CD4-positive, alpha-beta T cell treated with Interleukin-4 for 4 hours (primary cell): ENCODE measurements at places on chromosomes 7 and 10.

- DNase-seq, result no peak
Observed at GRCh38 chr7:137865764-137866163, 19.0 kb upstream of the DGKI start.

GRCh38 chr10:5891009-5891408, 966 bp downstream of the FBH1 start:
- DNase-seq, result no peak

GRCh38 chr7:99473315-99473596, 566 bp downstream of the ZNF789 start:
- peak; percentile 24 for DNase-seq

DNA sequence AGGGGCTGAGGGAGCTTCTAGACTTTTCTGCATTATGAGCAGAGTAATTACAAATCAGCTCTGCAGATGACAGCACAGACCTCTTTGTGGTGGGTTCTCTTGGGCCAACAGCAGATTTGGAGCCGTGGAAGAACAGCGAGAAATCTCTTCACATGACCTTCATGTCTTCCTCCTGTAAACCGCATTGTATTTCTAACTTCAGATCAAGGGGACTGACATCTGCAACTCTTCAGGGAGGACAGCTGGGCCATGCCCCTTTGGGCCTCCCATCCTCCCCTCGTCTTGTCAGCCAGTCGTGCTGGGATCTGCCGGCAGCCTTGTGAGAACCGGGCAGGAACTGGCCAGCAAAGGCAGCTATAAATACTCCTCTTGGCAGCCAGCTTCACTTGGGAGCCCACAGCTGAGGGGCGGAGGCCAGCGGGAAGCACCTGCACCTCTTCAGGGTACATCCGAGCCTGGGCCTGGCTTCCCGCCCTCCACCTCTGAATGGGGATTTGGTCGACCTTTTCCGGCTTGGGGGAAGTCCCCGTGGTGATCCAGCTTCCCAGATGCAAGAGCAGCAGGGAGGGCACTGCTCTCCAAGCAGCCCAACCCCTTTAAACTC, 54.7 kb downstream of the STEAP1B start:
- no peak for DNase-seq

GRCh38 chr10:89615824-89616223, 29.2 kb downstream of the PANK1 start:
- peak; percentile 24 for DNase-seq

- DNase-seq, result no peak
Observed at GRCh38 chr7:93920496-93921182, 896 bp upstream of the GNG11 start.

DNA sequence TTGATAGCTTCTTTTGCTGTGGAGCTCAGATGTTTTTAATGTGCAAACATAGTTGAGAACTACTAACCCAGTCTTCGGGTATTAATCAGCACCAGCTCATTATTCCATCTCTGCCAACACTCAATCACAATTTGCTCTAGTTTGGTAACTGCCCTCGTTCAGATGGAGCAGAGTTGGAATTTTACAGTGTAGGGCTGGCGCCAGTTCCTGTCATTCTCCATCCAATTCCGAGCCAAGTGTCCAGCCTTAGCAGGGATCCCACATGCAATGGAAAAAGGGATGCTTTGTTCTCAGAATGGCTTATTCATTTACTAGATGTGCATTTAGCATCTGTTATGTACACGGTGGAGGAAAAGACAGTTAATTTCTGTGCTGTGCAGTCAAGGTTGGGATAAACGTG, 504.5 kb upstream of the GALNT17 start:
- no peak for DNase-seq

GRCh38 chr10:3672220-3672619, 112.8 kb downstream of the KLF6 start:
- DNase-seq, result no peak

DNA sequence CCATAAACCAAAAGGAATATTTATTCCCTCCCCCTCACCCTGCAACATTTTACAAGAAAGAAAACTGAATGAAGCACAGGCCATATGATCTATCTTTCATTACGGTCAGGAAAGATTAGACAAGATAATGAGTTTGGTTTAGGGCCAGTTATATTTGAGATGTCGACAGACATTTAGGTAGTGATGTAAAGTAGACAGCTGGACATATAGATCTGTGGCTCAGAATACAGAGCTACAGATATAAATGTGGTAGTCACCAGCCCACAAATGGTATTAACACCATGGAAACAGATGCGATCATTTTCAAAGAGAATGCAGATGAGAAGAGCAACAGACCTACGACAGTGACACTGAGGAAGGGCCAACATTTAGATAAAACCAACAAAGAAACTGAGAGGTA, 142.5 kb downstream of the SRPK2 start:
- DNase-seq, result no peak
